Astrocyte (in vitro differentiated cells and primary cell): ENCODE measurements at places on chromosomes 7 and 10. TPM values are rescaled to one million over a fixed set of nuclear protein-coding genes. Genes with fewer than 3 reads are reported as not detected.

DNA sequence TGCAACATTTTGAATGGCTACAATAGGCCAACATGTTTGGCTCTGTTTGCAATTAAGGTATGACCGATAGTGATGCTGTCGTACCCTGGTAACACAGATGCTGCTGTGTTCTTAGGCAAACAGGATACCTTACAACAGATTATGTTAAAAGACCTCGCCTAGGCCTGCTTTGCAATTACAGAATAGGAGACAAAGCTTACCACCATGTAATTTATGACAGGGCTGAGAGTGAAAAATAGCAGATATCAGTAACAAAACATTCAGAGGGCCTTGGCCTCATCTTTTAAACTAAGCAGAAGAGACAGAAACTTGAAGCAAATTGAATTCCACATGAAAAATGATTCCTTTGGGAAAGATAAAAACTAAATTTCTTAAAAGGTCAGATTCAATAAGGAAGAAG, 29.4 kb upstream of the ABLIM1 start:
- no peak for DNase-seq

- no peak for DNase-seq
These were observed 131.0 kb upstream of the ZNF804B start for GRCh38 chr7:88628363-88629085.

GRCh38 chr7:148041156-148041555, 549.4 kb upstream of the C7orf33 start:
- DNase-seq, result no peak

DNA sequence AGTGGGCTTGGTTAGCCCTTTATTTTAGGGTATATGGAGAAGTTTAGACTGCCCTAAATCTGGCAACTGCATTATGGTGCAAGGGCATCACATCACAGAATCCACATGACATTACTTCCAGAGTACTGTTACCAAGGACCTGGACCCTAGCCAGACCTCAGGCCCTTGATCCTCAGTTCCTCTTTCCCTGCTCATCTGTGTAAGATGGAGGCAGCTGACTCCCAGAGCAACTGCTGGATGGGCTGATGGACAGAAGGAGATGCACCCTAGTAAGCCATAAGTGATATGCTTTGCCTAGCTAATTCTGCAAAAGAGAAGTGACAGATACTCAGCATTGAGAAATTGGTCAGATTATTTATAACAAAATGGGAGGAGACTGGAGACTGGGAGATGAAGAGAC, 131.7 kb downstream of the DYNC1I1 start:
- no peak for DNase-seq

The HTRA1 gene
- total RNA-seq, result 34.9 and 89.8 TPM in 2 replicates

DNA sequence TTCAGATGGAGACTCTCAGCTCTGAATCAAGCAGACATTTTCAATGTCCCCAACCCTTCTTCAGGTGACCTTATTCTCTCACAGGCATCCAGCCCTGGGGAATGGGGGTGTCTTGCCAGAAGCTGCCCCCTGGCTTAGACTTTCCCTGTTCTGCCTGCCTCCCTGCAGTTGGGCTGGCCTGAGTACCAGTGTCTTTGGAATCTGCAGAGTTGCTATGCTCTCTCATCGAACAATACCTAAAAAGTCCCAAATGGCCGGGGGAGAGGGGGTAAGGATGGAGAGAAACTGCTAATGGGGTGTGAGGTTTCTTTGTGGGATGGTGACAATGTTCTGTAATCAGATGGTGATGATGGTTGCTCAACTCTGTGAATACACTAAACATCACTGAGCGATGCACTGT, 20.6 kb downstream of the SLC18A2 start:
- DNase-seq, result no peak

The GIMAP7 gene
- total RNA-seq, result not detected in 2 replicates

The TMEM176A gene
- total RNA-seq, result 0.31 TPM in 1 of 2 replicates, not detected in the other

The GNGT1 gene
- not detected in 2 replicates for total RNA-seq

The C10orf62 gene
- not detected in 2 replicates for total RNA-seq

The ACBD7 gene
- 0.36 and 0.79 TPM in 2 replicates for total RNA-seq

DNA sequence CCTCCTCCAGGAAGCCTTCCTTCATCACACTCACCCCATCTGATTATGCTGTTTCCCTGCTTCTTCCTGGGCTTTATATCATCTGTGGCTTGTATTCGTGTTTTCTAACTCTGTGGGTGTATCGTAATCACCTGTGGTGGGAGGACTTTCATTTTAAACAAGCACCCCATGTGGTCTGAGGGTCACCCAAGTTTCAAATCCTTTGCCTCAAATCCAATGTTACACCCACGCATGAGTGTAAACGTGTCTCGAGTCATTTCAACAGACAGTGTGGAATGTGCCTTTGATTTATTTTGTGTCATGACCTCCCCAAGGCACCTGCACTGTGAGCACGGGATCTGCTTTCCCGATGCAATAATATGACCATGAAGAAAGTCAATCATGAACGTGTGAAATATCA, 17.5 kb upstream of the LYZL2 start:
- DNase-seq, result peak; percentile 16

- DNase-seq, result no peak
These were observed 13.3 kb upstream of the AGK start for GRCh38 chr7:141537906-141538305.

DNA sequence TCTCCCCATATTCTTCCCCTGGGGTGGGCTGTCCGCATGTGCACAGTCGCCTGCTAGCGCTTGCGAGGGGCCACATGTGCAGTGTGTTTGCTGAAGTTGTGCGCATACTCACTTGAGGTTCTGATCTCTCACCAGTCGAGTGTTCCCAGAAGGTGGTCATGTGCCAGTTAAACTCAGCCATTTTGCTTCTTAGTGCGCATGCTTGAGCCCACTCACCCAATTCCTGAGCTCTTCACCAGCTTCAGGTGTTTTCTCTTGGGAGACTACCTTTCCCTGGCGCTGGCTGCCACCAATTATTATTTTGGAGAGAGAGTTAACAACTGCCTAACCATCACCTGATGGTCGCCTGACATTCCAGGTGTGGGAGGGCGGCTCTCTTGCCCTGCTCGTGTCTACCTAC, 25.2 kb upstream of the CPN1 start:
- no peak for DNase-seq

The PON1 gene
- total RNA-seq, result 0.99 and 1.00 TPM in 2 replicates

- no peak for DNase-seq
These were observed 137.6 kb upstream of the PRSS1 start for GRCh38 chr7:142611566-142612236.

GRCh38 chr7:1290679-1291356, 58.1 kb downstream of the UNCX start:
- DNase-seq, result no peak

- DNase-seq, result peak; percentile 49
These were observed 12.2 kb downstream of the PDE1C start for GRCh38 chr7:32058002-32058401.

- no peak for DNase-seq
These were observed 75.7 kb downstream of the PTPRE start for GRCh38 chr10:127982601-127983000.

The NUPR2 gene
- not detected in 2 replicates for total RNA-seq

The TNRC18 gene
- 77.8 and 84.3 TPM in 2 replicates for total RNA-seq

GRCh38 chr10:22823109-22823508, 104.7 kb upstream of the ARMC3 start:
- DNase-seq, result peak; percentile 95

The ZNF804B gene
- total RNA-seq, result not detected in 2 replicates

DNA sequence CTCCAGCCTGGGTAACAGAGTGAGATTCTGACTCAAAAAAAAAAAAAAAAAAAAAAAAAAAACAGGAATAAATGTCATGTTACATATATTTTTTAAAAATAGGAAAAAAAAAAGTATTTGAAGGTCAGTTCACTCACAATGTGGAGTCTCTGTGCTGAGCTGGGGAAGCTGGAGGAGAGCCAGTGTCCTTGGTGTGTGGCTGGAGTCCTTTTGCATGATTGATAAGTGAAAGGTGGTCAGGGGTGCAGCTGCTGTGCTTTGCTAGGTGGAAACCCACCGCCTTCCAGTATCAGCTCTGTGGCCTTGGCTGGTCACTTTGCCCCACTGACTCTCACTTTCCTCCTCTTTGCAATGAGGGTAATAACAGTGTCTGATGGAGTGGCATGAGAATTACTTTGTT, 101.9 kb downstream of the VWC2 start:
- no peak for DNase-seq

GRCh38 chr10:30804478-30805055, 175.0 kb upstream of the LYZL2 start:
- DNase-seq, result peak; percentile 54

The DUSP5 gene
- 35.0 and 36.4 TPM in 2 replicates for total RNA-seq

- no peak for DNase-seq
These were observed 329.2 kb upstream of the NPVF start for GRCh38 chr7:25557379-25557917.

The ZNF438 gene
- total RNA-seq, result 2.2 and 2.4 TPM in 2 replicates

- DNase-seq, result no peak
These were observed 93.0 kb upstream of the SLC25A13 start for GRCh38 chr7:96414931-96415292.

GRCh38 chr7:135185471-135186260, 15.2 kb upstream of the CYREN start:
- DNase-seq, result no peak

- no peak for DNase-seq
These were observed 143.1 kb downstream of the ETV1 start for GRCh38 chr7:13846386-13846785.

- DNase-seq, result no peak
These were observed 26.8 kb downstream of the BET1 start for GRCh38 chr7:93977211-93977950.

The HMX2 gene
- not detected in 2 replicates for total RNA-seq

The CLCN1 gene
- total RNA-seq, result not detected in 2 replicates

DNA sequence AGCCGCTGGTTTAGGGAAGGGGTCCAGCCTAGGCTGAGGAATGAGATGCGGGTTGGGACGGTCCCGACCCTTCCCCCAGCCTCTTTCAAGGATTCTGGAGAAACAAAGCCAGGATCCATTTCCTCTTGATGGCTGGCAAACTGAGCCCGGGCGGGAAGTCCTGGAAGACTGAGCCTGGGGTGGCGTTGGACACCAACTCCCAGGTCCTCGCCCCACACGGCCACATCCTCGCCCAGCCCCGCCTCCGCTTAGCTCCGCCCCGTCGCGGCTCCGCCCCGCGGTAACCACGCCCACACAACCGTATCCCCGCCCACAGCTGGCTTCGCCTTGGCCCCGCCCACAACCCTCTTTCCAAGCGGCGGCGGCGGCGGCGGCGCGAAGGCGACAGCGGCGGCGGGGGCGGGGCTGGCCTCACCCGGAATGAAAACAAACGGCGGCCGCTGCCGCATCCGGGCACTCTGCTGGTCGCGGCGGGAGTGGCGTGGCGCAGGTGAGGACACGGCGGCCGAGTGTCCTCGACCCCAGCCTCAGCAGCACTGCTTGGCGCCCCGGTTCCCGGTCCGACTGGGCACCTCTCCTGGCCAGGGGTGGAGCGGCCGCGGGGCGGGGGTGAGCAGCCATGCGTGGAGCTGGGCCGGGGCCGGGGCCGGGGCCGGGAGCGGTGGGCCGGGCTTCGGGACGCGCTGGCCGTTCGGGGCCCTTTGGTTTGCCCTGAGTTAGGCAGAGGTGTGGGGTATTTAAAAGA, at the start of gene NUB1:
Gene NUB1, plus strand, starts transcription at position 456 of the 745 bp plus-strand sequence. CDS start 3,538 bp downstream, outside the sequence.
- DNase-seq, result peak; percentile 27

- DNase-seq, result no peak
These were observed 350.5 kb upstream of the NRG3 start for GRCh38 chr10:81524467-81524866.

The ACTA2 gene
- 320 and 345 TPM in 2 replicates for total RNA-seq

DNA sequence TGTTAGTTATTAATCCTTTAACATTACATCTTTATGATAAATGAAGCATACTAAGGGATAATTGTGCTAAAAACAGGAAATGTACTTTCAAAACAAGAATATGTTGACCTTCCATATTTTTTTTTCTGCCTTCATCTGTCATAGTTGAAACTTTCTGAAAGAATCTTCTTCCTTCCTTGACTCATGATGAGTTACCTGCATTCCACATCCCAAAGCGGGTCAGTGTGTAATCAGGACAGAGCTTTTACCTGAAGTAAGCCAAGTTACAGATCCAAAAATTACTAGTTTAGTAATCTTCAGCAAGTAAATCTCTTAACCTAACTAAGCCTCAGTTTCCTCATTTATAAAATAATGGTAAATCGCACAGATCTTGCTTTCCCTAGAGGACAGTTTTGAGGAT, 13.4 kb upstream of the ARL4A start:
- no peak for DNase-seq
